Activated effector memory CD4-positive, alpha-beta T cell treated with anti-CD3 and anti-CD28 coated beads, Interleukin-2, amount 50 U/mL, for 16 hours (primary cell): ENCODE measurements at places on chromosomes 7 and 10.
A peak's percentile ranks its signal among the peaks of the same experiment; 100 is the strongest.

- DNase-seq, result peak; percentile 67
Measured at GRCh38 chr10:69179089-69179742, 818 bp upstream of the SUPV3L1 start.

GRCh38 chr7:134927076-134927475 lies 59.2 kb upstream of the AGBL3 start:
- no peak for DNase-seq

GRCh38 chr10:129901389-129902006 lies 62.6 kb downstream of the EBF3 start:
- DNase-seq, result no peak

GRCh38 chr10:75443362-75443761 lies 11.9 kb downstream of the LRMDA start:
- no peak for DNase-seq

- no peak for DNase-seq
Measured at GRCh38 chr7:121484089-121484763, 88.1 kb upstream of the FAM3C start.

GRCh38 chr10:43327986-43328385 lies 43.5 kb upstream of the FXYD4 start:
- no peak for DNase-seq
